Stimulated activated CD4-positive, alpha-beta T cell treated with anti-CD3 and anti-CD28 coated beads, Interleukin-1b, Interleukin-23, amount 100 ng/mL, for 1 hour (primary cell): ENCODE measurements at places on chromosomes 5 and 9.
A peak's percentile ranks its signal among the peaks of the same experiment; 100 is the strongest.

GRCh38 chr9:92147030-92147851 lies 32.0 kb upstream of the SPTLC1 start:
- no peak for DNase-seq

- no peak for DNase-seq
These were observed 105.4 kb upstream of the SPOCK1 start for GRCh38 chr5:137604348-137605095.

DNA sequence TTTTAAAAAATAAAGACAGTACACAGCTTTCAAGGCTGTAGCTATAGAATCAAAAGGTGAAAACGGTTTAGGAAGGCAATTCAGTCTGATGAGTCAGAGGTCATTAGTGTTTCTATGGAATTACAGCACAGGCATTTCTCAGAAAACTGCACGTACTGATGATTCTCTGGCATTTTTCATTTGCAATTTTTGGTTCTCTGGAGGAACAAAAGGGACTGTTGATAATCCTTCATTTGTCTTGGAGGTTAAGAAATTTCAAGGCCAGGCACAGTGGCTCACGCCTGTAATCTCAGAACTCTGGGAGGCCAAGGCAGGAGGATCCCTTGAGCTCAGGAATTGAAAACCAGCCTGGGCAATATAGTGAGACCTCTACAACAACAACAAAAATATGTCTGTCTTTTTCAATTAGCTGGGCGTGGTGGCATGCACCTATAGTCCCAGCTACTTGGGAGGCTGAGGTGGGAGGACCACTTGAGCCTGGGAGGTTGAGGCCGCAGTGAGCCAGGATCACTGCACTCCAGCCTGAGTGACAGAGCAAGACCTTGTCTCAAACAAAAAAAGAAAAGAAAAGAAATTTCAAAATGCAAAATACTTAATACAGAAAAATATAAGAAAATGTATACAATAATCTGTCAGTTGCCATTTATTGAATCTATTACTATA lies 27.3 kb downstream of the NR6A1 start:
- DNase-seq, result no peak

DNA sequence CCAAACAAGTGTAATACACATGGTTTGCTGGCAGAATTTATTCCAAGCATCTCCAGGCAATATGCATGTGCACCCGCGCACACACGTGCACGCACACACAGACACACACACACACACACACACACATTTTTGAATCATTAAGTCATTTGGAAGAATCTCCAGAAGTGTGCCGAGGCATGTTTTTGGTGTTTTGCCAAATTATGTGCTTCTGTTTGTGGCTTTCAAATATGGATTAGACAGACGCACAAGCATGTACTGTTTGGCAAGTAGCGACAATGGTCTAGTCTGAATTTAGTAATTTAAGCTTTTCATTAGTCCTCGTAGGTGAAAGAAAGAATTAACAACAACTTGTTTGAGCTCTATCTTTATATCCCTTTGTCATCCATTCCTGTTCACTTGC lies 36.7 kb downstream of the NFIB start:
- DNase-seq, result no peak

GRCh38 chr5:32504989-32505596 lies 60.6 kb upstream of the ZFR start:
- no peak for DNase-seq

- DNase-seq, result no peak
These were observed 83.9 kb upstream of the GRAMD2B start for GRCh38 chr5:126339215-126339805.

- no peak for DNase-seq
These were observed 262.5 kb upstream of the C9orf72 start for GRCh38 chr9:27835746-27836145.

DNA sequence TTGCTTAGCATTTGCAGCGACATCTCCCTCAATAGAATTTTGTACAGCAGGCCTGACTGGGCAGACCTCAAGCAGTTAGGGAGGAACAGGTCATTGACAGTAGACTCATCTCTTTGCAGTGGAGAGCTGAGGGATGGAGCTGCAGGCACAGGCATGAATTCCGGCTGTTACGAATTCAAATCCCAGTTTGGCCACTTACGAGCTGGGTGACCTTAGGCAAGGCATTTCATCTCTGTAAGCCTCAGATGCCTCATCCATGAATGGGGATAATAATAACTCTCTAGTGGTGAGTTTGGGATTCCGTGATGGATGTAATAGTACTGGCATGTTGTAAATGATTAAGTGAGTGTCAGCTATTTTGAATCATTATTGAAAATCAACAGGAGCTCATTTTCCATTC lies 195.3 kb downstream of the SEMA6A start:
- no peak for DNase-seq

GRCh38 chr5:72216756-72217155 lies 103.3 kb downstream of the MRPS27 start:
- no peak for DNase-seq

DNA sequence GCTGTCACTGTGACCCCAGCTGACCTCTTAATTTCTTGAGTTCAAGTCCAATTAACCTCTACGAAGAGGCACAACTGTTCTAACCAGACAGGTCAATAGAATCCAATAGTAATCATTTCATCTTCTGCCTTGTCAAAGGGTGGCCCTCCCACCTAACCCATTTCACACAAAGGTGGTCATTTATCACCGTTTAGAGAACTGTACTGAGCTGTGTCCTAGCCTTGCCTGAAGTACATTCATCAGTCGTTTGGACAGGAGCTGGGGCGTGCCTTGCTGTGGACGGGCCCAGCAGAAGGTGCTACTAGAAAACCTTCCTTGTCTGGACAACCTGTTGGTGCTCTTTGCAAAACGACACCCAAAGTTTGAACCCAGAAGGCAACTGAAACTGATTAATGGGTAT lies 605.4 kb downstream of the ISL1 start:
- no peak for DNase-seq

GRCh38 chr5:112183103-112183711 lies 235.9 kb downstream of the EPB41L4A start:
- no peak for DNase-seq

GRCh38 chr9:37678789-37679273 lies 28.1 kb downstream of the FRMPD1 start:
- no peak for DNase-seq

DNA sequence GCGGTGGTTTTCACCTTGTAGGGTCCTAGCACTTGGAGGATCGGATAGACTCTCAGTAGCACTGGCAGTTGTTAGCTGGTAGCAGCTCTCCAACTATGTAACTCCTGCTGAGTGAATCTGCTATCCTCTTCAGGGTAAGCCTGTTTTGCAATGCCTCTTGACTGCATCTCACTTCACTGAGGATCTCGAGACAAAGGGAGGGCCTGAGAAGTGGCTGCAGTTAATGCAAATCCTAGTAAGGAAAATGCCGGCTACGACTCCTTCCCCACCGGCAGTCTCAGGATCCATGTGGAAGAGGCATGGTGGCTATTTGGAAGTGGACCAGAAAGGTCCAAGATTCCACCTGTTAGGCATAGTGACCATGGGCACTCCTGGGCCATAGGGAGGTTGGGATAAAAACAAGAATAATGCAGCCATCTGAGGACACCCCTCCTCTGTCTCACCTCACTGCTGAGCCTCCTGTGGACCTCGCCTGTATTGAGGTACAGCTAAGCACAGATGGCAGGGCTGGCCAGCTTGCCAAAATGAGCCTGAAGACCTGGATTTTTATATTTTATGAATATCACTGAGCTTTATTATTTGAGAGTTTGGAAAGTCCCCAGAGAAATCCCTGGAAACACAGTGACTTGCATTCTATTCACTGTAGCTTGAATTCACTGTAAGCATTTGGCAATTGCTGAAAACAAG lies 146.0 kb downstream of the LIFR start:
- DNase-seq, result no peak

DNA sequence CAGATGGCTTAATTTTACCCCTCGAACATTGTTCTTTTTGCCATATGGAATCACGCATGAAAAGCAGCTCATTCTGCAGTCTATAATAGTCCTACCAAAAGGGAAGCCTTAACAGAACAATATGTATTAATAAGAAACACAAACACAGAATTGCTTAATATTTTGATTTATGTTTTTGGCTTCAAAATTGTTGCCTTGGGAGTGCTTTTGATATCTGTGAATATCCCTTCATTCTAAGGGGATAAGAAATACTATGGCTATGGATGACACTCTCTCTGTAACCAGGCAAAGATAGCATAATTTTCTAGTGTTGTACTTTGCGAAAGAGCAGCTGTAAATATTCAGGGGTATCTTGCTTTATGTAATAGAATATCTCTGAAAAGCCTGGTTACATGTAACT lies 26.3 kb upstream of the CFAP95 start:
- no peak for DNase-seq

- no peak for DNase-seq
These were observed 58.9 kb downstream of the DAP start for GRCh38 chr5:10702040-10702629.

- DNase-seq, result no peak
These were observed 13.6 kb upstream of the CCDC180 start for GRCh38 chr9:97293818-97294217.

- DNase-seq, result no peak
These were observed 182.2 kb downstream of the NNT start for GRCh38 chr5:43785198-43785597.

GRCh38 chr5:141832131-141832530 lies 46.1 kb downstream of the PCDH1 start:
- DNase-seq, result no peak

DNA sequence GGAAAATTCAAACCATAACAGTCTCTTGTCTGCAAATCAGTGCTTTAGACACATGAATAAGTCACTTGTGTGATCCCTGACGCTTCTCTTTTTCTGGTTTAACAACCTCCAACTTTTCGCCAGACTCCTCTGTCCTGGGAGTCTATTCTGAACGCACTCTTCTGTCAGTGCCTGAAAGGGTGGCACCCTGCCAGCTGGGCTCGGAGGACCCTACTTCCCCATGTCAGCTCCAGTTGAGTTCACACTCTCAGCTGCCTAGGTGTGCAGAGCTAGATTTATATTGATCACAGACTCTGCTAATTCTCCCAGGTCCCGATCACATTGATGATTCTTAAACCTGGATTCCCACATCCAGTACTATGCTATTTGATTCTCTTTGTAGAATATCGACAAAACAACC lies 649.1 kb downstream of the BNC2 start:
- no peak for DNase-seq

DNA sequence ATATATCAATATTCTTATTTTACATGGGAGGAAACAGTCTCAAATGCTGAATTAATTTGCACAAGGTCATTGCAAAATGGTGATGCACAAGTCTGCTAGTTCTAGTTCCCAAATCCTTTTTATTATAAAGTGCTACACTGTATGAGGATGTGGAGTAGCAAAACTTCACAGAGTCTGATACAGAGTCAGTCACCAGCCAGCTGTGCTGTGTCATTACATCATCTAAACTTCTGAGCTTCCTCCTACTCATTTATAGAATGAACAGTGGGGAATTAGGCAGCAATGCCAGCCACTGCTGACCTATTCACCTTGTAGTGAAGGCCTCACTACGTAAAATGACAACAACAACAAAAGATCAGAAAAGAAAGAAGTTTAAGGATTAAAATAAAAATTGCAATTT lies 357.8 kb downstream of the TMEM167A start:
- no peak for DNase-seq

DNA sequence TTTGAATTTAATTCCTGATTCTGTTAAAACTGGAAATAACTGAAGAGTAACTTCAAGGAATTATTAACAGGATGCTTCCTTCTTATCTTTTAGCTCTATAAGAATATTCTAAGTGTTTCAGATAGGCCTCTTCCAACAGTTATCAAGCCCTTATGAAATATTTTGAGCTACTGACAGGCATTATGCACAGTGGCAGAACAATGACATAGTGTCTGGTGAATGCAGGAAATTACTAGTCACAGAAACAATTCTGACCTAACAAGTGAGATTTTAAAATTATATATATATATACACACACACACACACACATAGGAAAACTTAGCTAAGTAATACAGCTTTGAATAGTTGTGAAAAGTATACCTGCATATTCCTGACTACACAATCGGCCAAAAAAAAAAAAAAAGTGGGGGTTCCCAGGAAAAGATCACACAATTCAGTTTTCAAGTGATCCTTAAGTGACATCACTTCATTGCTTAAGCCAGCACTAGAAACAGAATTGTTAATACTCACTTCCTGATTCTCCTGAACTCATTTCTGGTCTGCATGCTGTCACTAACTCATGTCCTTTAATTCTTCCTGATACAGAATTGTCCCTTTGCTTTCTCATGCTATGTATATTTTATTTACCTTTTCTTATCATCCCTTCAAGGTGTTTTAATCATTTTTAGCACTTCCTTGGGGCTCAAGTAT lies 77.3 kb downstream of the SLC25A46 start:
- DNase-seq, result no peak

- DNase-seq, result peak; percentile 41
These were observed 5.9 kb downstream of the ABCA2 start for GRCh38 chr9:137021979-137022661.

GRCh38 chr5:134245101-134245604 lies 19.3 kb upstream of the PPP2CA start:
- DNase-seq, result no peak

DNA sequence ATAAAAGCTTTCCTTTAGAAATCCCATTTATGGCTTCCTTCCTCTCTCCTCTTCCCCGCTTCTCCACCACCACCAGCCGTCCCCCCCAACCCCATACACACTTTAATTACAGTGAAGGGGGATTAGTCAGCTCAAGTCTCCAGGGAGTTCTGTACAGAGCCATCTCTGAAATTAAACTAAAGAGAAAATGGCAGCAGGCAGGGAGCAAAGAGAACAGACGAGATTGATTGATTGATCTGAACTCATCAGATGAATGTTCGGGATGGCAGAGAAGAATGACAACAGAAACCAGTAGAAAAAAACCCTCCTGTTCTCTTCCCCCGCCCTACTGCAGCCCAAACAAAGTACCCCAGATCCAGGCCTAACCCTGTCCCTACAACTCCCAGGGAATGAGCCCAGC lies 241.7 kb upstream of the PANK3 start:
- DNase-seq, result no peak

DNA sequence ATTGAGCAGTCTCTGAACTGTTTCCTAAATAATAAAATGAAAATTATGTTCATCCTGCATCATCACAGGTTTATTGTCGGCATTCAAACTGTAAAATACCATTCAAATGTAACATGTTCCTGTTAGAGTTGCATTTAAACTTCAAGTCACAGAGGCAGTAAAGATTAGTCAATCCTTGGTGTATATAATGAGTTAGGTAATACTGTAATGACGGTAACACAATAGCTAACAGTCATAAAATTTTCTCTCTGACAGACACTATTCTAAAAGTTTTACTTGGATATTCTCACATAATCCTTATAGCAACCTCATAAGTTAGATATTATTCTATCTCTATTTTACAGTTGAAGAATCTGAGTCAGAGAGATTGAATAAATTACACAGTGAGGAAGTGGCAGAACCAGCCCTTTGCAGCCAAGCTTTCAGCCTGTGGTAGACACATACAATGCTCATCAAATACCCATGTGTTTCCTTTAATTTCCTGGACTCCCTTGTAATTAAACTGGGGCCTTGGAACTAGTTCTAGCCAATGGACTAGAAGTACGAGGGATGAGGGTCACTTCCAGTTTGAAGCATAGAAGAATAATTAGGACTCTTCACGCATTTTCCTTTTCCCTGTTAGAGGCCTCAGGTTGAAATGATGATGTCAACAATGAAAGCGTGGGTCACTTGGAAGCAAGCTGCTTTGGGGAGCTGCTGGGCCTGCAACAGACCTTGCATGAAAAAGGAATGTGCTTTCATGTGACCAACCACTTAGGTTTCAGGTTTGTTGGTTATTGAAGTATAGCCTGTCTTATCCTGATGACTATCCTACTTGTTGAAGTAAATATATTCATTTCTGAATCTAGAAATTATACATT lies 12.3 kb upstream of the CAST start:
- no peak for DNase-seq

GRCh38 chr5:119678351-119679028 lies 49.1 kb downstream of the FAM170A start:
- no peak for DNase-seq
